ENCODE measurements at places on chromosomes 2 and 18.

- DNase-seq, result no peak
Observed at GRCh38 chr18:73556904-73557303, 590.7 kb downstream of the FBXO15 start.

GRCh38 chr2:169023161-169023560 lies 8.0 kb downstream of the ABCB11 start:
- DNase-seq, result no peak

DNA sequence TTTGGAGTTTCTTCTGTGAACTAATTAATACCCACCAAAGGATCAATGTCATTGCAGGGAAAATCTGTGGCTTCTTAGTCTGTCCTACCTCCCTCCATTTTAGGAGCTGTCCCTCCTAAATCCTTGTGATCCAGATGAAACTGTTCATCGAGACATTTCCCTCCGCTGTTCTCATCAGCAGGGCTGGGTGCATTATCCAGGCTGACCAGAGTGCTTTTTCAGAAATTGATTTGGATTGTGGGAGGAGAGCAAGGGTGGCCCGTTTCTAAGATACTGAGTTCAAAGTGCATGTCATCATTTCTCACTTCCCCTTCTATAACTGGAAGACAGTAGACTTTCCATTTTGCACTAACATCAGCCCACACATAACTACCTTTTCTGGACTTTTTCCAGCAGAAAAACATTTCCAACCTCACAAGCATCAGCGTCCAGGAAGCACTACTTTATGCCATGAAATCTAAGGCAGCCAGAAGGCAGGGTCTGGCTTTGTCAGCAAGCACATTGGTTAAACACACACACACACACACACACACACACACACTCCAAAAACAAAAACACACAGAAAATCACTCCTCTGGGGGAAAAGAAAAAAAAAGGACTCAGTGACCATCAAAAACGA lies 94.1 kb downstream of the ANKRD44 start:
- no peak for DNase-seq

- DNase-seq, result no peak
Observed at GRCh38 chr18:59038295-59039039, 101.2 kb upstream of the SEC11C start.

DNA sequence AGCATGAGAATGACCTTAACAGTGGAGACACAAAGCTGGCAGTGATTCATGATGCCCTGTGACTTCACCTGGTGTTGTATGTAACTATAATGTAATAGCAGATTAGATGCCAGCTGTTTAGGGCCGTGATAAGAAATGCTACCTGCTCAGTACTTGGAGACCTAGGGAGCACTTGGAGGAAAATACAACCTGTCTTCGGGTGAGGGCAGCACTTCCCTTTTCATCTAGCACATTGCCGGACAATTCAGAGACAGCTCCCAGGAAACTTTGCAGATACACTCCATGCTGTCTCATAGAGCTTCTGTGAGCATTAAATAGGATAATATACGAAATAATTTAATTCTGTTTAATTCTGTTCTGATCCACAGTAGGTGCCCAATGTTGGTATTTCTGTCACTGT lies 668.5 kb downstream of the TSN start:
- DNase-seq, result no peak

GRCh38 chr2:233423552-233423860 lies 69.2 kb downstream of the DGKD start:
- DNase-seq, result no peak

DNA sequence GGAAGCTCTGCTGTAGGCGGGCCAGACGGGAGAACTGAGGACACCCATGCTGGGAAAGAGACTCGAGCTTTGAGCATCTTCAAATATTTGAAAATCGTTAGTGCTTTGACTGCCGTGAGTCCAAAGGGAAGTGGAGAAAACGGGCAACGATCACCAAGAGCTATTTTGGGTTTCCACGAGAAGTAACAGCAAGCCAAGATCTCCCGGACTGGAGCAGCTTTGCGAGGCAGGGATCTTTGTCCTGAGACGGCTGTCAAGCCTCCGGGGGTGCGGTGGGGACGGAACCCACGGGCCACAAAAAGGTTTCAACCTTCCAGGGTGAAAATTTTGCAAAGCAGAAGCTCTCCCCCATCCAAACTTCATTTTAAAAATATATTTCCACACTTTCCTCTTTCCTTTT lies 195.8 kb downstream of the NDUFA10 start:
- DNase-seq, result no peak

DNA sequence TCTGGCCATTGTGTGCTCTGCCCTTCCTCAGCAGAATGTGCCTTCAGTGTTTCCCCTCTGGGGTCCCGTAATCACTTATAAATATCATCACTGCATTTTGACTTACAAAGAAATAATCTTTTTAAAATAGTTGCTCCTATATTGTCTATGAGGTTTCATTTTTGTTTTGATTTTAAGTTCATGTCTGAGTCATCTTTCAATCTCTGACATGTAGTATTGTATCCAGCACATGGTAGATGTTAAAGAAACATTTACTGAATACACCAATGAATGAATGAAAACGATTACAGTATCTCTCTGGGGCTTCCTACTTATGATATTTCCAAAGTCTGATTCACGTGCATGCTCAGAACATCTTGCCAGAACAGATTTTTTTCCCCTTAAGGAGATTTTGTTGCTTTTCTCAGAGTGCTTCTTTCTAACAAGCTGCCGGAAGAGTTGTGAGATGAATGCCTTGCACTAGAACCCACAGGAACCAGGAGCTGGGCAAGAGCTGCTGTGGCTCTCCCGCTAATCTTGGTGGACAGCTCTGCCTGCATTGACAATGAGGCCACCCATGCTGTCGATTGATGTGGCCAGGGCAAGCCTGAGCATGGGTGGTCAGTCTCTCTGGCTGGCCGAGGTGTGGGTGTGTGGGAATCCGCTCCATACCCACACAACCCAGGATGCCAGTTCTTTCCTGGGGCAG lies 199.4 kb downstream of the CYRIA start:
- no peak for DNase-seq

GRCh38 chr2:211368467-211368866 lies 812.1 kb downstream of the CPS1 start:
- no peak for DNase-seq

DNA sequence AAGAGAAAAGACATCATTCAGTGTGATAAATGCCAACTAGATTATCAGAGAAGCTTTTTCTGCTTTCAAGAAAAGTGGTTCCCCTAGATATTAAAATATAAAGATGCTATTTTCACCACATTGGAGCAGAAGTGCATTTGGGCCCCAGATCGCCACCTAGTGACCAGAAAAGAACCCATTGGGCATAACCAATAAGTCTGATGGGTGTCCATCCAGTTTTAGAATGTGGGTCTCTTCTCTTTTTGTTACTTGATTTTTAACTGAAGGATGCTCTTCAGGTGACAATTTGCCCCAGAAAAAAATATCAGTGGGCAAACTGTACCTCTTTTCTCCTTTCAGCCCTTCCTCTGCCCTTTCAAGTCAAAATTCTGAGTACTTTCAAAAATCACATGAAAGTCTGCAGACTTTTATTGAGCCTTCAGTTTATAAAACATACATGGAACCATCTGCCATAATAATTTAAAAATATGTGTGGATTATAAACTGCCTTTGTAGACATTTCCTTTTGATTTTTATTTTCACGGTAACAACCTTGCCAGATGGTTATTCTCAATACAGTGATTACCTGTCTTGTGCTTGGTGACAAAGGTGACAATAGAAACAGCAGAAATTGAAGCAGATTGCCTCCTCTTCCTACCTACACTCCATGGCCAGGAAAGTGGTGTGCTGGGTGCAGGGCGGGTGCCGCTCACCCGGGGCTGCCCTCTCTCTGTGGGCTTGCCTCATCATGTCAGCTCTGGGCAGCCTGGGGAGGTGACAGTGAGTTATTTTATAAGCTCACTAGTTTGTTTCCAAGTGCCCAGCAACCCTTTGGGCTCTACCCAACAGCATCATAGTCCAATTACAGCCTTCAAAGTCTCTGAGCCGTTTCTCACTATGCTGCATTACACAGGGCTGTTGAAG lies 124.5 kb downstream of the DCDC2C start:
- no peak for DNase-seq

DNA sequence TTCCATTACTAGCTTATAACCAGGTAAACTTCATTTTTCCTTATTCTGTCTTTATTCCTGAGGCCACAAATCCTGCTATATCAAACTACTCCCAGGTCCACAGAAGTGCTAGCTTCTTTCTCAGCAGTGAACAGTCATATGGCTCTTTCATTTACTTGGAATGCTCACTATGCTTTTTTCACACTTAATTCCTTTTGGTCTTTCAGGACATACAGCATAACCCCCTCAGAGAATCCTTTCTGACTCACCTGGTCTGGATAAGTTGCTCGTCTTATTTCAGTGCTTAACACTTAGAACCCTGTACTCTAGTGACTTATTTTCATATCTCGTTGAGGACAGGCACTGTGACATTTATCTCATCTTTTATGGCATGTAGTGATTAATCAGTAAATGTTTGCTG lies 325.0 kb upstream of the UBE2E3 start:
- no peak for DNase-seq

DNA sequence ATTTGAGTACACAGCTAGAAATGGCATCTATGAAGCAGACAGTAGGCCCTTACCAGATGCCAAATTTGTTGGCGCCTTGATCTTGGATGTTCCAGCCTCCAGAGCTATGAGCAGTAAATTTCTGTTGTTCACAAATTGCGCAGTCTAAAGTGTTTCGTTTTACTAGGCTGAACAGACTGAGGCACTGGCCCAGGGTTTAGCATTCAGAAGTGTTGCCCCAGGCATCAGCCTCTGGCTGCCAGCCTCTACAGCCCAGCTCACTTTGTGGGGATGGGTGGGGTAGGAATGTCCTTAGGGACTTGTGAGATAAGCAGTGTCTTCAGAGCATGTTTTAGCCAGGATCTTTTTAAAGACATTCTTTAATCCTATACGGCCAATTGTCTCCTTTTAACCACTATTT lies 51.5 kb upstream of the MGAT5 start:
- DNase-seq, result no peak

DNA sequence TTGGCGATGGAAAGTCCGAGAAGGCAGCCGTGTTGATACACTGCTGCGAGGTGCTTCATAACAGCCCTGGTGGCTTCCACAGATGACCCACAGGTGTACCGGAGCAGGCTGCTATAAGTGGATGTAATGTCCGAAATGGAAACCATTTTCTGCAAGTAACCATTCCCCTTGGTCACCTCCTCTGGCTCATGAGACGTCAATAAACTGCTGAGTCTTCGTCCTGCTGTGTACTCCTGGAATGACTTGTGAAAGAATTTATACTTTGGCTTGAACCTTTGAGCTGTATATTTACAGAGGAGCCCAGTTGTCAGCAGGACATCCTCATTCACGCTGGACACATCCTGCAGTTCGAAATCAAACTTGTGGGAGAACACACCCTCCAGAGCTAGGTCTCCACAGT lies 14.4 kb downstream of the NLRC4 start:
- no peak for DNase-seq

DNA sequence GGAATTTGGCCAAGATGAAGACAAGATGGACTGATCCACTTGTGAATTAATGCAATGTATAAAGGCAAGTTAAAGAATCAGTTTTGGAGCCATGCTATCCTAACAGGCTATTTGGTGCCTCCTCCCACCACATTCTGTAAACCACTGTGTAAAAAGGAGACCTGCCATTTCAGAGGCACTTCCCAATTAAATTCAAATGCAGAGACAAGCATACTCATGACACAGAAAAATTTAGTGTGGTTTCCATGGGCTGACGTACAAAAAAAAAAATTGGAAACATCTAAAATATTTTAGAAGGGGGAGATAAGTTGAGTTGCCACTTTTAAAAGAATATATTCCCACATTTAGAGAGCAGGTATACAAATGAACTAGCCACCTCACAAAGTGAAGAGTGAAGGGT lies 112.1 kb downstream of the TCF4 start:
- DNase-seq, result no peak

DNA sequence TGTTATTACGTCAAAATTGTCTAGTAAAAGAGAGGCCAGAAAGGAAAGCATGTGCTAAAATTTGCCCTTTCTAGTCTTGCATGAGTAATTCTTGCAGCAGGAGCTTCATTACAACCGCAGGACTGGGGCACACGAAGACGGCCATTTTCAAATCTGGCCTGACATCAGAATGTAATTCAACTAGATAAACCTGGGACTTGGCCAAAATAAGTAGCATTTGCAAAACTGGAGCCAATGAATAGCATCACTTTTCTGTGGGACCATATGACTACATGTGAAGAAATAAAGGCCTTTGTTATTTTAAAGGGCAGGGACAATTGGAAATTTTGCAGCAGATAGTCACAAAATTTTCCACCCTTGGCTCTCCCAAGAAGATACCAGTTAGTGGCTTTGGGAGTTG lies 3.0 kb upstream of the FZD7 start:
- no peak for DNase-seq

DNA sequence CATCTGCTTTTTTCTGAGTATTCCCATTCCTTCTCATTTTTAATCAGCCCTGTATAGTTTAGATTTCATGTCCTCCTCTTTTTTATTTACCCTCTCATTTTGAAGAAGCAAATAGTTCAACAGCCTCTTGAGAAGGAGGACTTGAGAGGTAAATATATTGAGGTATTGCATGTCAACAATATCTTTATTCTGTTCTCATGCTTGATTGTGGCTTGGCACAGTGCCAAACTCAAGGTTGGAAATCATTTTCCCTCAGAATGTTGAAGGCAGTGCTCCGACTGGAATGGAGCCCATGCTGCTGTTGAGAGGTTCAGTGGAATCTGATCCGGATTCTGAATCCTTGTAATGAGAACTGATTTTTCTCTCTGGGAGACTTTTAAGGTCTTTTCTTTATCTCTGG lies 31.0 kb upstream of the GALNT3 start:
- no peak for DNase-seq

DNA sequence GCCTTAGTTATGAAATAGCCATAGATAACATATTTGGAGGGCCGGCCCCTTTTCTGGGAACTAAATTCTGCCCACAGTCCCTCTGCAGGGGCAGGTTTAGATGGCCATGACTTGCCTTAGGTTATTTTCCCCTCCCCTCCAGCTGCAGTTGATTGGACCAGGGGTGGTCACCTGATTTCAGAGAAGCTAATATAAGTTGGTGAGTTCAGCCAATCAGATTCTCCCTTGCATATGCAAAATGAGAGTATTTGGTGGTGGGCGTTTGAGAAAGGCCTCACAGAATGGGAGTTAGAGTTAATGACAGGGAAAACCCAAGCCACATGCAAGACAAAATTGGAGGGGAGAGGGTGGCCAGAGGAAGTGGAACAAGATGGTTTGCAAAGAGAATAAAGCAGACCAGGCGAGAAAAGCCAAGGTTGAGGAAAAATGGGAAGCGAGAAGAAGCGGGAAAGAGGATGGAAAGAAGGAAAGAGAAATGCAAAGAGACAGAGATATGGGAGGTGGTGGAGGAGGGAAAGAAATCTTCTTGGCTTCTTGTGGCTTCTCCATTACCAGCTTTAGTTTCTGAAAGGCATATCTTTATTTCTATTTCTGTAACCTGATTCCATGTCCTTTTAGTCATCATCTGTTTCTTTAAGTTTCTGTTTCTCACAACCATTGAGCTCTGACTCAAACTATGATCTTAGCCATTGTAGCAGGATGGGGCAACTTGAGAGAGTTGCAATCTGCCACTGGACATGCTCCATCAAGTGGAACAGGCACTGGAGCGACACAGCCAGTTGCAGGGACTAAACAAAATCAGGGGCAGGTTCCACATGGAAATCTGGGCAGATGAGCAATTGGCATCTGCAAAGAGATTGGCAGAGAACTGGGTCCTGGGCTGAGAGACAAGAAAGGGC lies 108.1 kb upstream of the SIX3 start:
- no peak for DNase-seq

GRCh38 chr18:5463390-5463789 lies 80.4 kb downstream of the EPB41L3 start:
- DNase-seq, result no peak

Measured in stimulated activated CD4-positive, alpha-beta T cell treated with anti-CD3 and anti-CD28 coated beads, Interleukin-15, amount 100 ng/mL, for 48 hours (primary cell).